ENCODE measurements at places on chromosomes 12 and 14.
A peak's percentile ranks its signal among the peaks of the same experiment; 100 is the strongest.

GRCh38 chr12:45762185-45763110, 32.9 kb downstream of the ARID2 start:
- peak; percentile 25 for DNase-seq

GRCh38 chr14:60114881-60115280, 23.2 kb downstream of the PCNX4 start:
- no peak for DNase-seq

GRCh38 chr12:24864796-24865125, 84.1 kb downstream of the BCAT1 start:
- no peak for DNase-seq

DNA sequence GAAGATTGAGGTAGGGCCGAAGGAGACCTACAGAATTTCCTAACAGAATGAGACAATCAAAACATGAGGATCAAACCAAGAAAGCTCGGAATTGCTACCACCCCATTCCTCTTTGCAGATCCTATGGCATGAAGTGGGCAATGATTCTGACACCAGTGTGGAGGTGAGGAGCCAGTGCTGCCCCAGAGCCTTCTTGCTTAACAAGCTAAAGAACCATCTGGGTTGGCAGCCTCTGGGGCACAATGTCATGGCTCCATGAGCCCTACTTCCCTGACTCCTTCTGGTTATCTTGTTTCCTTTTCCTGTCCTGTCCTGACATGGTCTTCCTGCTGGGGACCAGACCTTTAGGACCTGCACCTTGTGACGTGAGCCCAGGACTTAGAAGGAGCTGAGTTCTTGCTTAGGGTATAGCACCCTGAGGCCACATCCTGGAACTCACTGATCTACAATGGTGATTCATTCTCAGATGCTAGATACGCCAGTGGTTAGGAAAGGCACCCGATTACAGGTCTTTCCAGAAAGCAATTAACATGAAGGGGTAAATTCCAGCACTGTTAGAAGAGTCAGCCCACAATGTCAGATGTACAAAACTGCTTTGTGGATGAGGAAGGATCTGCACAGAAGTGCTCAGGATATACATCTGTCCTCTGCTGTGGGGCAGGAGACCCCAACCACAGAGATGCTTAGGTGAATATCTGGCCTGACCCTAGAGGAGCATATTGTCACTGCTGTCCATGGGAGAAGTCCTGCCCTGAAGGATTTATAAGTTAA, 324.2 kb downstream of the ZFP36L1 start:
- DNase-seq = no peak

DNA sequence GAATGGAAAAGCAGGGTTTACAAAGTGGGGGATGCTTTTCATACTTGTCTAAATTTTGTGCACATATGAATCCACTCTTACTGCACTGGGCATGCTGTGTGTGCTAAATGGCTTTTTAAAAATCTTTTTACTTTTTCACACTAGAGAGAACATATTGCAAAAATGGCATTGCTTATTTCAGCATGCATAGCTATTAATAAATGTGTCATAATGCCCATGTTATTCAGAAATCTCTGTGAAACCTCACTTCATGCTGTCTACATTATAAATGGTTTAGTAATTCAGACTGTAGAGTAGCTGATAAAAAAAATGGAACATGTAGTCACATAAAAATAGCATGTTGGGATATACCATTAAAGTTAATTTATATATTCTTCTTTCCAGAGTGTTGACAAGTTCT, 593.8 kb downstream of the RPL10L start:
- DNase-seq = no peak

DNA sequence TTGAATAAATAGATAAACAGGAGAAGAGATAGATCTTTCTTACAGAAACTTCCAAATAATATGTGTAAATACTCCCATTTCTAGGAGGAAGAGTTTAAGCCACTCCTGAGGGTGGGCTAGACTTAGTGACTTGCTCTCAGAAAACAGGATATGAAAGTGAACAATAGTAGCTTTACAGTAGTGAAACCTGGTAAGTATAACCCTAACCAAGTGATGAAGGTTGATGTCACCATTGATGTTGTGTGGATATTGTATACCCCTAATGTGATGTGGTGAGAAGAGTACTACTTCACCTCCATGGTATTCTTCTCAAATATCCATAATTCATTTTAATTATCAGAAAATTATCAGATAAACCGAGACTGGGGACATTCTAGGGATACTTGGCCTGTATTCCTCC, 20.9 kb downstream of the AKAP6 start:
- no peak for DNase-seq

DNA sequence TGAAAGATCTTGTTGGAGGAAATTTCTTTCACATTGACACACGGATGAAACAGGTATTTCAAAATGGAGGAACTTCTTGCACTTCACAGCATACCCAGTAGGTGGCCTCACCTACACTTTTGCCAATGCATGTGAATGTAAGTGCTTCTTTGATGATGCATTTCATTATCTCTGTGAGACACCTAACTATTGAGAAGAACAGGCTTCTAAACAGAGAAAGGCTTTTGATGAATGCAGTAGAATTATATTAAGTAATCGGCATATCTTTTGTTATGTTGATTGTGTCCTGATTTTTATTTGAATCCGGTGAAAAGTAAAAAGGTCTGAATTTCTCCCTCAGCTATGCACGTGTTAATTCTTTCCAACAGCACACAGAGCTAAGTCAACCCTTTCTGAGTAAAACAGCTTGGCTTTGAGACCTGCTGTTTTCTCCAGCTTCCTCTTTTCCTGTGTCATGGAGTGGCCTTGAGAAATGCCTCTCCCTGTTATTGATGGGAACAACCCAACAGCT, 399.0 kb downstream of the NAV3 start:
- no peak for DNase-seq

DNA sequence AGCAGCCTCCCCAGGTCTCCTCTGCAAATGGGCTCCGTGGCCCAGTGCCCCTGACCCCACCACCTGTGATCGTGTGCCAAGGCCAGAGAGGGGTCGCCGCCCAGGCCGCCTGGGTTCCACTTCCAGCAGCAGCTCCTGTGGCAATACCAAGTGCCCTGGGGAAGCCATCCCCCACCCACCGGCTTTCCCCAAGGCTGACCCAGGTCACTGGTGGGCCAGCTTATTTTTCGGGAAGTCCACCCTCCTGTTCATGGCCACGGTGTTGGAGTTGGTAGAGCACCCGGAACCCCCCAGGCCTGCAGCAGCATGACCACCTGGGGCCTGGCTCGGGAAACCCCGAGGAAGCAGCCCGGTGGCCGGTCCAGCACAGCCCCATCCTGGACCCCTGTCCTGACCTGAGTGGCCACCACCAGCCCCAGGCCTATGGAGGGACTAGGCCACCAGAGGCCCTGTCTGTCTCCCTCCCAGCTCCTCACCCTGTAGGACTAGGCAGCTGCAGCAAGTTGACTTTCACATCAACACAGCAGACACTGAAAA, 40.8 kb upstream of the OASL start:
- no peak for DNase-seq

DNA sequence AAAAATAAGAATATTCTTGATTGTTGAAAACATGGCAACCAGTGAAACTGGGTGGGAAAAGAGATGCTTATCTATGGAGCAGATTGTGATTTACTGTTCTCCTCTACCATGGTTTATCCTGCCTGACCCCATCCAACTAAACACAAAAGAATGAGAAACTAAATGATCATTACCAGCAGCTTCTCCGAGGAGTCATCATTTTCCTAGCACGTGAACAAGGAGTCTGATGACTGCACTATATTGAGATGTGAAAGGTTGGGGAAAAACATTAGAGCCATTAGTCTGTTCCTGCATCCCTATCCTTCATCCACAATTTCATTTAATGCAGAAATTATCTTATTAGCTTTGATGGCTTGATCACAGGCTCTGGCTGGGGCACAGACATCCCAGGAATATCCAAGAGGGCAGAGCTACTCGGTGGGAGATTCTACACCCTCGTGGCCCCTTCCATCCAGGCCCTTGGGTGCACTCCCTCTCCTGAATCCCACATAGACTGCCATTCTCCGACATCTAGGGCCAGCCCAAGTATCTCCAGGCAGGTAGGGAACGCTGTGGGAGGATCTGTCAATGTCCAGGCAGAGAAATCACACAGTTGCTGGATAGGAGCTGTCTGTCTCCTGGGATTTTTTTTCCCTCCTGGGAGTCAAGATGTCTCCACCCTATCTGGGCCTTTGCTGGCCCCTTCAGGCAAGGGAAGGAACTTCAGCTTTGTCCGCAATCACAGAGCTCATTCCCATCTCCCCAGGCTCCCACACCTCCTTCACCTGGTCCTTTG, 43.3 kb upstream of the DHRS4 start:
- DNase-seq = peak; percentile 26

DNA sequence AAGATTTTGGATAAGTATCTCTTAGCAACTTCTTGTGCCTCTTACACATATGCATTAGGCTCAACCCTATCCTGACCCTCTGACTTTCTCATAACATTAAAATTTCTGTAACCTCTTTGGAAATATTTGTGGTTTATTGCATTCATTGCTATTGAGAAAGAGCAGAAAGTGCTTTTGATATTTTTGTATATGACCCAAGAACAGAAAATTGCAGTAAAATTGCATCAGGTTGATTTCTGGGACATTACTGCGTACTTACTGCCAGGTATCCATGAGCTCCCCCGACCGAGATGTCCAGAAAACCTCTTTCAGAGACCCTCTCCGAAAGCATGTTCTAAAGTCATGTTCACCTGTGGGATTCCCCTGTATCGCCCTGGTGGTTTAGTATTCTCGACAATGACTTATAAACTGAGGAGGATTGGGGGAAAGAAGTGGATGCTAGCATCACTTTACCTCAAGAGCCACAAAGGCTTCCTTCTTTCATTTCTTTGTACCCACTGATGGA, 14.5 kb upstream of the IL22 start:
- DNase-seq = peak; percentile 76

- DNase-seq = no peak
These were observed 57.4 kb downstream of the RPH3A start for GRCh38 chr12:112848972-112849371.

- DNase-seq = peak; percentile 55
These were observed 34.4 kb upstream of the CIPC start for GRCh38 chr14:77063571-77064171.

- no peak for DNase-seq
These were observed 7.5 kb downstream of the HIP1R start for GRCh38 chr12:122842505-122843405.

DNA sequence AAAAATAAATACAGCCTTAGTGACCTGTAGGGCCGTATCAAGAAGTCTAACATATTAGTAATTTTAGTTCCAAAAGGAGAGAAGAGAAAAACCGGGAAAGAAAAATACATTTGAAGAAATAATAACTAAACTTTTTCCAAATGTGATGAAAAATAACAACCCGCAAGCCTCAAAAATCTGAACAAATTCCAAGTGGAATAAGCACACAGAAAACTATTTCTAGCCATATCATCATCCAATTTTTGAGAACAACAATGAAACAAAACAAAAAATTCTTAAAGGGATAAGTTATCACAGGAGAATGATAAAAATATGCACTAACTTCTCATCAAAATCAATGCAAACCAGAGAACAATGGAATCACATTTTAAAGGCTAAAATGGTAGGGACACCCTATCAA, 198.1 kb upstream of the PLXNC1 start:
- DNase-seq = peak; percentile 54

DNA sequence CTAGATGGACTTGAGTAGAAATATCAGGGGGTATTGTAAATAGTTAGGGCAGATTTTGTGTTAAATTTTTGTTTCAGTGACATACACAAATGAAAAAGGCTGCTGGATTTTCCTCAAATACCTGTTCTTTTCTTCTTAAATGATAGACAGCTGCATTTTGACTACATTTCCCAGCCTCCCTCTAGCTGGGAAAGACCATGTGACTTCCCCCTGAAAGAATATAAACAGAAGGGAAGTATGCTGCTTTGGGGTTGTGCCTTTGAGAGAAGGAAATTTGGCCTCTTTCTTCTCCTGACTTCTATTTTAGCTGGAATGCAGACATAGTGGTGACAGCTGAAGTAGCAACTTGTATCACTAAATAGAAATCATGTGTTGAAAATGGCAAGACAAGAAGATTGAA, 476.1 kb upstream of the SYT1 start:
- no peak for DNase-seq

DNA sequence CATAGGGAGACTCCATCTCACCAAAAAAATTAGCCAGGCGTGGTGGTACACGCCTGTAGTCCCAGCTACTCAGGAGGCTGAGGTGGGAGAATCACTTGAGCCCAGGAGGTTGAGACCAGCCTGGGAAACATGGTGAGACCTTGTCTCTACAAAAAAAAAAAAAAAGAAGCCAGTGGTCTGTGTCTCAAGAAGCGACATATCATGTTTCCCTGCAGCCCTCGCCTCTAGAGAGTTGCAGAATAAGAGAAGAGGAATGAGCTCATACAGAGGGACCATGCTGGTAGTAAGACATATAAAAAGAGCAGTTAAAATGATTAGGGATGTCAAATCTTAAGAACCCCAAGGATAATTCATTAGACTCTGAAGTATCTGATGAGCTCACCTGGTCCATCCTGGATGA, 39.4 kb upstream of the BICDL1 start:
- no peak for DNase-seq

- peak; percentile 40 for DNase-seq
These were observed 30.7 kb downstream of the CEP290 start for GRCh38 chr12:88111074-88111652.

DNA sequence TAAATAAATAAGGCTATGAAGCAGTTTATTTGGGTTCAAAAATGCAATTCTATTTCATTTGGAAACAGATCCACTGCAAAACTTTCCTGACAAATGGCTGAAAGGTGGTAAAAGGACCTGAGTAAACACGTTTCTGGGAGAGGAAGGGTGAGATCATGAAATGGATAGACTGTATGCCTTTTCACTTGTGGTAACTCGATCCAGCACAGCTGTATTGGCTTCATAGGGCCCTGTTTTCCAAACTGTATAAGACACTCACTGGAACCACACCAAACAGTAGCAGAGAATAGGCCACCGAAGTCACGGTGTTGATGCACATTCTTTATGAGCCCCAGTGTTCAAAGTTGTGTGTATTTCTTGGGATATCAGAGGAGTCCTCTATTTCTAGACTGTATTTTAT, 325.2 kb upstream of the DIO2 start:
- DNase-seq = no peak

GRCh38 chr14:50395448-50395847, 1.2 kb downstream of the CDKL1 start:
- DNase-seq = no peak

GRCh38 chr12:79585147-79585546, 105.6 kb downstream of the PAWR start:
- no peak for DNase-seq

- DNase-seq = no peak
These were observed 49.6 kb downstream of the ST8SIA1 start for GRCh38 chr12:22284871-22285270.
